Fibroblast of skin of left biceps (primary cell): ENCODE measurements at places on chromosomes 11 and 22.

DNA sequence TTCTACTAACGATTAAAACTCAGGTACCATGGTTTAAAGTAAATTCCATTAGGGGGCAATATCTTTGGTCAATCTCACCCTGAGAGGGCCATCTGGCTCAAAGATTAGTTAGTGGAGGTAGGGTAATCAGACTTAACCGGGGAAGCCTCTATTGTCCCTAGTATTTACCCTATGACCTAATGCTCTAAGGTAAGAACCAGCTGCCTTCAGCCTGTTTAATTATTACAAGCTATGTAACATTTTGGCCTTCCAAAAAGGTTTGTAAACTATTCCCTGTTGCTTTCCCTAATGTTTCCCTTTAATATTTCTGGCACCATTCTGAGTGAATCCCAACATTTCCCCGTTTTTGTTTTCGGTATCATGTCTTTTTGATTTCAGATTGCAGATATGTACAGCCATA lies 15.1 kb upstream of the GLYATL1 start:
- no peak for DNase-seq

DNA sequence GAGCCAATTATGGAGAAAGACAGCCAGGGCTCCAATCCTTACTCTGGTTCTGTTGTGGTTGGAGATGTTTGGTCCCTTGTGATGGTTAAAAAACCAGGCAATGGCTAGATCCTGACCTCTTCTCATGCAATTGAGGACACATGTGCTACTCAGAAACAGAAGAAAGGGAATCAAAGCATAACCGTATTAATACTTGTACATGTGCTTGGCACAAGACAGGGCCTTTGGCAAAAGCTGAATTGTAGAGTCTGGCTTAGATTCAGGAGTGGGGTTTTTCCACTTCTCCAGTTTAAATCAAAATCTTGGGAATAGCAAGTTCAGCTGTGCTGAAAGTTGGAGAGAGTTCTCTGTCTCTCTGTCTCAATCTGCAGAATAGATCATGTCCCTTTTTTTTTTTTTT lies 80.1 kb upstream of the E2F8 start:
- no peak for DNase-seq

GRCh38 chr11:101401245-101401644 lies 182.6 kb downstream of the TRPC6 start:
- peak; percentile 3 for DNase-seq

DNA sequence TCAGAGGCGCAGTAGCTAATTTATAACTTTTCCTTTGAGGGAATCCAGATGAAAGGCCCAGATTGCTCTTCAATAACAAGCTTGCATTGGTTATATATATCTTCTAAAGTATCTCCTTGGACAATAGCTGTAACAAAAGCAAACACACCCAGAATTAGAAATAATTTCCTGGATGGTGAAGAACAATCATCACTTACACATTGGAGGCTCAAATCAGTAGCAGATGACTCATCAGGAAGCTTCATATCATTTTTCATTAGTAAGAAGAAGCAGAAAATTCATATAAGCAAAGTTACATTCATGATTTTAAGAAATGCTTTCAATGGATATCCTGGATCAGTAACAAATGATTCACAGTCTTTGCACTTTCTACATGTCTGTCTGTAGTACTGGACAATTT lies 173.6 kb upstream of the CCDC90B start:
- no peak for DNase-seq

DNA sequence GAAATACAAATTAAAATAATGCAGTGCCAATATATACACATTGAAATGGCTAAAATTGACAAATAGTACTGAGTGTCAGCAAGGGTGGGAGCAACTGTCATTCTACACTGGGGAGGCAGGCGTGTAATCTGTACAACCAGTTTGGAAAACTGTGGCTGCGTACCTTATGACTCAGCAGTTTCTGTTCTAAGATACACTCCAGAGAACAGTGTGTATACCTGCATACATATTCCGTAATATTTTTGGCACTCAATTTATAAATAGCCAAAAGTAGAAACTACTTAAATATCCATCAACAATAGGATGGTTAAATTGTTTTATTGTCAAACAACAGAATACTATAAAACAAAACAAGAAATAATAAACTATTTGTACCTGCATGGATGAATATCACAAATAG lies 57.6 kb downstream of the RNF169 start:
- DNase-seq, result no peak

GRCh38 chr22:21759093-21759492 lies 23.5 kb upstream of the YPEL1 start:
- DNase-seq, result no peak

DNA sequence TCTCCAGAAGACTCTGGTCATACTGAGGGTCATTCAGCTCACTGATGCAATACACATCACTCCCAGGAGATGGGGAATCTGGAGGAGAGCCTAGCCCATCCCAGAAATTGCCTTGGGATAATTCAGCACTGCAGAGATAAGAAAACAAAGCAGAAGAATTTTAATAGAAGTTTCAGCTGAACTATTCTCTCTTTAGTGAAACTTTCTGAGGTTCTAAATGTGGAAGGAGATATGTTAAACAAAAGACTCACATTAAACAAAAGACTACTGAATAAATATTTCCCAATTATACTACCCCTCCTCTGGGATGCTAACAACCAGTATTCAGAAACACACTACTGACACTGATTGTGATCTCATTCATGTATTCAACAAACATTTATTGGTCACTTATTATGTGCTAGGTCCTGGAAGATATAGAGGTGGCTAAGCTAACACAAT lies 47.8 kb downstream of the C2CD3 start:
- DNase-seq, result no peak

DNA sequence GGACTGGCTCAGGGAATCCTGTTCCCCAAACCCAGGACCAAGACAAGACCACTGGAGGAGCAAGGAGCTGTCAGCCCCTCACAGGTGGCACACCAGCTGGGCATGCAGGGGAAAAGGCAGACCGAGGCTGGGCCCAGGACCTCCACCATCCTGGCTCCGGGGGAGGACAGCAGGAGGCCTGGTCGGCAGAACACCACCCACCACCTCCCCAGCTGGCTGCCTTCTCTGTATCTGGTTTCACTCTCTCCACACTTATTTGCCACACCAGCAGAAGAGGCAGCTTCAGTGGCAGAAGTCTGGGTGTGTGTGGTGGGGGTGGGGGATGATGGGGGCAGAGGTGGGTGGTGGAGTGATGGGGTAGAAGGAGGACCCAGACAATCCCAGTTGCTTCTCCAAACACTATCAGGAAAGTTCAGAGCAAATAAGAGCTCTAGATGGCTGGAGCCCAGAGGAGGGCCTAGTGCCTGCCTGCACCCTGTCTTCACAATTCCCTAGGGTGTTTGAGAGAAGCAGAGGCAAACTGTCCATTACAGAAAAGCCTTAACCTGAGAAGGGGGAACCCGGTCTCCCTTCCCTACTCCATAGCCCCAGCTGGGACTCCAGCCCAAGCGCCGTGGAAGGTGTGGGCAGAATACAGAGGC lies 51.9 kb upstream of the CDON start:
- no peak for DNase-seq

GRCh38 chr11:15627560-15627959 lies 512.8 kb downstream of the INSC start:
- no peak for DNase-seq

GRCh38 chr11:17810746-17811145 lies 76.2 kb downstream of the KCNC1 start:
- DNase-seq, result no peak

GRCh38 chr22:49055406-49055805 lies 772.3 kb downstream of the BRD1 start:
- DNase-seq, result no peak

DNA sequence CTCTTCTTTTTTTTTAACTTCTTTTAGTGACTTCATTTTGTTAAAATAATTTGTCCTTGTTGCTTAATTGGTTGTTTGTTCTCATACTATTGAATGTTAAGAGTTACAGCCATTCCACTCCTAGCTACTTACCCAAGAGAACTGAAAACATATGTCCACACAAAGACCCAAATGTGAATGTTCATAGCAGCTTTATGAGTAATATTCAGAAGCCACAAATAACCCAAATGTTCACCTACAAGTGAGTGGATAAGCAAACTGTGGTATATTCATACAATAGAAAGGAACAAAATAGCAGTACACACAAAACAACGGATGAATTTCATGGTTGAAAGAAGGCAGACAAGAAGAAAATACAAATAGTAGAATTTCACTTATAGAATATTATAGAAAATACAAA lies 1.4 kb upstream of the OR4D11 start:
- no peak for DNase-seq

- DNase-seq, result no peak
Measured at GRCh38 chr22:47158457-47158856, 396.0 kb downstream of the TBC1D22A start.

GRCh38 chr11:44747316-44747715 lies 20.6 kb downstream of the TSPAN18 start:
- peak; percentile 93 for DNase-seq

DNA sequence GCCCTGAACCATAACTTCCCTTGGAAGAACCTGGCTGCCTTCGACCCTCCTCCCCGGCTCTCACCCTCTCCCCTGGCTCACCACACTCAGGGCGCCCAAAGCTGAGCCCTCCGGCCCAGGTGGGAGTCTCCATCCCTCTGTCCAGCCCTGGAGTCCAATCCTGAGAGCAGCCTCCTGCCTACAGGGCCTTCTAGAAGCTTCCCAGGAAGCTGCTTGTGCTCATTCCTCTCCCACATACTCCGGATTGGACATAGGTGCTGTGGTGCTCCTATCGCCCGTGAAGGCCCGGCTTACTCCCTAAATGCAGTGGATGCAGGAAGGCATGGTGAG lies 1332.0 kb downstream of the BRD1 start:
- DNase-seq, result no peak
